NCI-H1930 (cell line): ENCODE measurements at places on chromosomes 3 and 15.

GRCh38 chr3:56780936-56781335 lies 20.8 kb downstream of the ARHGEF3 start:
- no peak for DNase-seq

GRCh38 chr3:120198305-120198878 lies 86.6 kb downstream of the GPR156 start:
- DNase-seq, result no peak

GRCh38 chr15:101358895-101359294 lies 63.8 kb upstream of the SNRPA1 start:
- DNase-seq, result no peak

- DNase-seq, result no peak
These were observed 199.8 kb downstream of the STT3B start for GRCh38 chr3:31732548-31732947.

GRCh38 chr15:37824717-37825382 lies 109.6 kb upstream of the TMCO5A start:
- DNase-seq, result no peak

DNA sequence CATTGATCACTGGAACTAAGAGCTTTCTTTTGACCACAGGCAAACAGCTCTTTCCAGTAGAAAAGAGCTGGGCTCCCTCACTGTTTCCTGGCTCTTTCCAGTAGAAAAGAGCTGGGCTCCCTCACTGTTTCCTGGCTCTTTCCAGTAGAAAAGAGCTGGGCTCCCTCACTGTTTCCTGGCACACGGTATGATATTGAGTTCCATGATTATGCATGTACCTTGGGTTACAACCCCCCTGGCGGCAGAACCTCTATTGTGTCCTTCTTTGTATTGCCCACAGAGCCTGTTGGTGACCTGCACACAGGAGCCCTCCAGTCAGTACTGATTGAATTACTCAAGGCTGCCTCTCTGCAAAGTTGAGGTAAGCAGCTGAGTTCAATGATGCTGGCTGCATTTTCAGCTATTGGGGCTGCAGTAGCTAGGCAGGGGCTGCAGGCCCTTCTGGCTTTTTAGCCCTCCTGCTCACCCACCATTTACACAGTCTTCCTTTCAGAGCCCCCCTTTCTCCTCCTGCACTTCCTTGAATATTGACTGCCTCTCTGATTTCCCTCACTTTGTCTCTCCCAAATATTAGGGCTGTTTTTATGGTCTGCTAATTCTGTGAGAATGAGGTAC lies 10.2 kb downstream of the ACKR2 start:
- peak; percentile 52 for DNase-seq

DNA sequence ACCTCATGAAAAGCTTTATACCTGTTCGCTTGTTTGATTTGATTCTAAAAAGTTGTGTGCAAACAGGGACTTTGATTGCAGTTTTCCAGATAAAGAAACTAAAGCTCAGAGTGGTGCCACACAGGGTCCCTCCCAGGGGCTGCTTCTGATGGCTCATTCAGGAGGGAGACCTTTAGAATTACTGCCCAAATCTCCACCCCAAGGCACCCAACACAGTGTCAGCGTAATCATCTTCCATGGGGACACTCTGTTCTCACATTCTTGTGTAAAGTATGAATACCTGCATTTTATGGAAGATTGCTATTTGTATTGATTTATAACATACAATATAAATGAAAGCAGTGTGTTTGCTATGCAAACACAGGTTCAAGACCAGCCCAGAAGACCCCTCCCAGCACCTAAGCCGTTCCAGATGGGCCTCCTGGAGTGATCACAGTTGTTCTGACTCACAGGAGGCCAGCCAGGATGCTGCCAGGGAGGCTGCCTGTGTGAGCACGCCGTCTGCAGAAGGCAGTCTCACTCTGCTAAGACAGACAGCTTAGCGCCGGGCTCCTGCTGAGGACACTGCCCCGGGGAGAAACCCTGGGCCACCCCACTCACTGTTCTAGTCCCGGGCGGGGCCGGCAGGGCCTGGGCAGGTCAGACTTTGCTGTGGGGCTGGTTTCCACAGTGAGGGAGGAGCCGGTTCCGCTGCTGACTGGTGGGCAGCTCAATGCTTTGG lies 185.6 kb downstream of the FAM43A start:
- DNase-seq, result no peak

GRCh38 chr15:90364251-90364650 lies 12.2 kb downstream of the ZNF774 start:
- DNase-seq, result no peak

DNA sequence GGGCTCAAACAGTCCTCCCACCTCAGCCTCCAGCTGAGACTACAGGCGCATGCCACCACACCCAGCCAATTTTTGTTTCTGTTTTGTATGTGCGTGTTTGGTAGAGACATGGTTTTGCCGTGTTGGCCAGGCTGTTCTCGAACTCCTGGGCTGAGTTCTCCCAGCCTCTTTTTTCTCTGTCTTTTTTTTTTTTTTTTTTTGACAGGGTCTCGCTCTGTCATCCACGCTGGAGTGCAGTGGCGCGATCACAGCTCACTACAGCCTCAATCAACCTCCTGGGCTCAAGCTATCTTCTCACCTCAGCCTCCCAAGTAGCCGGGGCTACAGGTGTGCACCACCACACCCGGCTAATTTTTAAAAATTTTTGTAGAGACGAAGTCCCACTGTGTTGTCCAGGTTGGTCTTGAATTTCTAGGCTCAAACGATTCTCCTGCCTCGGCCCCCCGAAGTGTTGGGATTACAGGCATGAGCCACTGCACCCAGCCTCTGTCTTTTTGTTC lies 867 bp upstream of the DCAF1 start:
- no peak for DNase-seq

DNA sequence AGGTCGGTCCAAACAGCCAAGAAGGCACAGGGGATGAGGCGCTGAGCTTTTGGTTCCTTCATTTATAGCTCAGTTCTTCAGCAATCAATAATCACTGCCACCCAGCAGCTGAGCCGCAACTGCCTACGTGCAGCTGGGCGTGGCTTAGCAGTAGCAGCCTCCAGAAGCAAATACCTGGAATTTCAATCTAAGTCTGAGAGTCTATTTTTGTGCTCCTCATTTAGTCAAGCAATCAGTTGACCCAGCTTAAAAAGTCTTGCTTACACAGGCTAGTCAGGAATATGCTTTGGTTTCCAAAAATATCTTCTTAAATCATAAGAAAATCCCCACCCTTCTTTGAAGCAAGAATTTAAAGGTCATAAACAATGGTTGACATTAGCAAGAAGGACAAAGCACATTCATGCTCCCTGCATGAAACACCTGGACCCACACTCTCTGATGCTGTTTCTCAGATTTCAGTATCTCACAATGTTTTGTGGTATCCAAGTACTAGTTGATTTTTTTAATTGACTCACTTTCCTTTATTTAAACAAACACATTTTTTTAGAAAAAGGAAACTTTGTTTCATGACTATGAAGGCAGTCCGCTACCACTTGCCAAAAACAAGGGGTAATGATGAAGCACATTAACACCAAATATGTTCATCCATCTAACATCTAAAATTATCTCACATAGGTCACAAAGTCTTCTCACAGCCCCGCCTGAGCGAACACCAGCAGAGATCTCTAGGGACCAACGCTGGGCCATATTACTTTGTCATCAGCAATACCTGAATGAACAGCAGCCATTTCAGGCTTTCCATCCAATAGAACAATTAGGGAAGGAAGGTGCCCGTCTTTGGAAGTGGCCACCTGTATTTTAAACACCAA lies 106.1 kb downstream of the OXNAD1 start:
- DNase-seq, result no peak

DNA sequence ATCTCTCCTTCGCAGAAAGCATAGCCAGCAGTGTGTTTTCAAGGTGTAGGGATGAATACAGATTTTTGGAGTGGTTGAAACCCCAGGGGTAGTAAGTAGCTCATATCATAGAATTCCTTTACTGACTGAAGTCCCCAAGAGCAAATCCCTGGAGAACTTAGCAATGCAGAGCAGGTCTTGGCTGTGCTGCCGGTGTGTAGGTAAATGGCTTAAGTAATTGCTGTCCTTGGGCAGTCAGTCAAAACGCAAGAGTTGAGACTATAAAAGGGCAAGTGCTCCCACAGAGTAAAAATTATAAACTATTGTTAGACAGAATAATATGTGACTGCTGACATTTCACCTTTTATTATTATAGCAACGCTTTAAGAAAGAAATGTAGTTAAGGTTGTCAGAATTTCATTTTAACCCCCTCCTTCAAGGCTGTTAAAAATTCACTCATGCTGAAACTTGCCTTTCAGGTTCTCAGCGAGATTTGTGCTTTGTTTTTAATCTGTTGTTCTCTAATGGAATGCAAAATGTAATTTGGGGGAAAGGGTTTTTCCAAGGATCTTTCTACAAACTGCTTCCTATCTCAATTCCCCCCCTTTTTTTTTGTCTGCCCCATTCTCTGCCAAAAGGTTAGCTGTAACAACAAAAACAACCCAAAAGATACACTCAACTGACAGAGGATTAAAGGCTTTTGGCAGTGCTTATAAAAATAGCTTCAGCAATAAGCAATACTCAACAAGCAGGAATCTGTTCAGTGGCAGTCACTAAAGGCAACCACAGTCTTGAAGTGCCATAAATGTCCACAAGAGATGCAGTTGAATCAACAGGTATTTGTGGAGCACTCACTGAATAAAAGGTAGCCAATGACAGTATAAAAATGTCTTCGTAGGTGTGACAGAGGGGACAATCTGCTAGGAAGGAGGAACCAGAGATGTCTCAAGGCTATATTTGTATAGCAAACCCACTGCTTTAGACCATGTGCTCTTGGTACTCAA lies 105.3 kb downstream of the THRB start:
- DNase-seq, result no peak

- DNase-seq, result no peak
These were observed 113.7 kb upstream of the RPL32 start for GRCh38 chr3:12954891-12955650.

GRCh38 chr3:52210037-52210436 lies 12.1 kb downstream of the ALAS1 start:
- no peak for DNase-seq

DNA sequence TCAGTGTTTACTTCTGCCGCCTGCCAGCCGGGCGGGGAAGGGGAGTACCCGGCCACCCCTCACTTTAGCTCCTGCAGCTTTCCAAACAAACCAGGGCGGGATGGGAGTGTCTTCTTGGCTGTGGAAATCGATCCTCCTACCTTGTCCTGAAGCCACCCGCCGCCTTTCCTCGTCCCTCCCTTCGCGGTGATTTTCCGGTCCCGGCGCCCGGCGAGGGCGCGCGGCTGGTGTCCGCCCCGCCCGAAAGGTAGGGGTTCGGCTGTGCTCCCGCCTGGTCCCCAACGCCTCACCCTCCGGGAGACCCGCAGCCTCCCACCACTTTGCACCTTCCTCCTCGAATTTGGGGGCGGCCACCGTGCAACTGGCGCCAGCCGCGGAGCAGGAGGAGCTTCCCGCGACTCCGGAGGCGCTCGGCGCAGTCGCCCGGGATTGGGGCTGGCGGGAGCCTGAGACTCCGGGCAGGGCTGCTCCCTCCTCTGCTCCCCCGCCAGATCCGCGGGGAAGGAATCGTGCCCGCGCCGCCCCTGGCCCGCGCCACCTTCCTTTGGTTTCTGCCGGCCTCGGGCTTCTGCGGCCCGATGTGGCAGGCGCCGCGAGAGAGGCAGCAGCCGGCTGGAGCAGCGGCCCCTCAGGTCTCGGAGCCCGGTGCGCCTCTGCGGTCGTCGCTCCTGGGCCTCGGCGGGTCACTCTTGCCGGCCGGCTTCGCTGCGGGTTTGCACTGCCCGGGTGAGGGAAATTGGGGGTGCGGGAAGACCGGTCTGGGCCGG lies 30.7 kb upstream of the ST3GAL6 start:
- no peak for DNase-seq

- DNase-seq, result no peak
These were observed 222.4 kb upstream of the WNT5A start for GRCh38 chr3:55709411-55710012.

DNA sequence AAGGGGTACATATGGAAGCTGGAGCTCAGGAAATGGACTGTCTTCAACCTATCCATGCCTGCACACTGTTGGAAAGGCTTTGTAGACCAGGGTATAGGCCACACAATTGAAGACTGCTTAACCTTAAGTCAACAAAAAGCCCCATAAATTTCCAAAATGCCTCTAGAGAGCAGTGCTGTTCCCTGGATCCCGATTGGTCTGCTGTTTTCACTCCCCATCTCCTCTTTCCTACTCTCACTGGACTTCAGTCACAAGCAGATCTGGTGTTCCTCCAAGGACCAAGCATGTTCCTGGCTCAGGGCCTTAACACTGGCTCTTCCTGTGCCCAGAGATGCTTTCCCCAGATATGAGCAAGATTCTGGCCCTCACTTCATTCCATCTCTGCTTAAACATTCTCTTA lies 22.8 kb upstream of the LRRC34 start:
- DNase-seq, result no peak

DNA sequence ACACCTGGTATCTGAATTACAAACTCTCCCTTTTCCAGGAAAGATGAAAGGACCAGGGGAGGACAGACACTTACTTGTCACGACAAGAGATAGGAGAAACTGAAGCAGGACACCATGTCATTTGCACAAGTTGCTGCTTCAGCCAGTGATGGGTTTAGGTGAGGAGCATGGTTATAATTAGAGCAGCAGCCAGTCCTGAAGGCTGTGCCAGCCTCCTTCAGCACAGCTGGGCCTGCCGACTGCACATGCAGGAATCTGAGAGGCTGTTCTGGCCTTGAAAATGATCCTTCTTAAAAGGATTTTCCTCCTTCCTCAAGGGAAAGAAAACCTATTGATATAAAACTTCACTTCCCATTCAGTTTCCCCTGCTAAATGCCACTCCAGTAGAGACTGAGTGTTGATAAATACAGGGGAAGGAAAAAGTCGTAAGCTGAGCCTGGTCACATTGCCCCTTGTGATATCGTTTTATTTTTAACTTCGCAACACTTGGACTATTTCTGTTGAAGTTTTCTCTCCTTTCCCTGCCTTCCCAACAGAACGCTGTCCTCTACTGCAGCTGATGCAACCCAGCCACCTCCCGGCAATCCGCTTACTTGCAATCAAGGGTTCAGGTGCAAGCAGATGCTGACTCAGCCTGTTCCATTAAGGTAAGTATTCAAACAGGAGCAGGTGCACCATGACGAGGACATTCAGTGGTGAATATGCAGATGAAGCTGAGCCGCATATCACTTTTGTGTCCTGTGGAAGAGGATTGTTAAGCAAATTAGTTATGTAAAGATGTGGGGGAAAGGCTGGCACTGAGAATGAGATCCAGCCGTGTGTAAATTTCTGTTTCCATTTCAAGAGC lies at the start of gene FBXO40:
Gene FBXO40 (plus strand): TSS at position 524 of the 847 bp plus-strand sequence. CDS start 27,197 bp downstream, outside the sequence.
- DNase-seq, result no peak
